ENCODE measurements at places on chromosomes 11 and 22. TPM values are rescaled to one million over a fixed set of nuclear protein-coding genes. Genes with fewer than 3 reads are reported as not detected.

- H3K27ac ChIP-seq, result no peak overlapping the region
- no peaks in the 10 kb centered on the region for H3K4me1 ChIP-seq
- H3K4me3 ChIP-seq, result no peak overlapping the region
Measured at GRCh38 chr11:39745401-39745800, 1714.1 kb downstream of the LRRC4C start.

DNA sequence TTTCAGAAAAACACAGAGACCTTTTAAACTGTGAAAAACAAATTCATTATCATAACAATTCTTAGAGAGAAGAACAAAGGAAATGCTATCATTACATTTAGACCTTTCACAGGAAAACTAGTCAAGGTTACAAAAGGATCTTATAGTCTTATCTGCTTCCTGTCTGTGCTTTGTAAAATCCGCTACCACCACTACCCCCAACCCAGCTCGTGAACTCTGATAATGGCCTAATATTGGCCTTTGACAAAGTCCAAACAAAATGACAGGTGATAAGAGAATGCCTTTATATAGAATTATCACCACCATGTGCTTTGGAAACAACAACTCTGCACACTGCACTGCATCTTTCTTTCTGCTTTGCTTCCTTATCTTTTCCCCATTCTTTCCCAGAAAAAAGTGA, 272.5 kb downstream of the SBF2 start:
- no peaks in the 10 kb centered on the region for H3K36me3 ChIP-seq
- DNase-seq, result no peak
- H3K4me1 ChIP-seq, result no peaks in the 10 kb centered on the region
- H3K27me3 ChIP-seq, result no peaks in the 10 kb centered on the region
- H3K27ac ChIP-seq, result no peak overlapping the region
- no peak overlapping the region for H3K4me3 ChIP-seq

GRCh38 chr11:132006884-132007580, 636.6 kb downstream of the NTM start:
- H3K4me1 ChIP-seq, result no peaks in the 10 kb centered on the region
- H3K4me3 ChIP-seq, result no peak overlapping the region
- no peaks in the 10 kb centered on the region for H3K27me3 ChIP-seq
- no peaks in the 10 kb centered on the region for H3K36me3 ChIP-seq
- H3K27ac ChIP-seq, result no peak overlapping the region

- no peak overlapping the region for H3K4me3 ChIP-seq
- DNase-seq, result no peak
- no peaks in the 10 kb centered on the region for H3K36me3 ChIP-seq
- H3K4me1 ChIP-seq, result no peaks in the 10 kb centered on the region
- H3K27ac ChIP-seq, result no peak overlapping the region
Measured at GRCh38 chr22:22386602-22387385, 121.7 kb downstream of the ZNF280B start.

- no peak for DNase-seq
- H3K27ac ChIP-seq, result no peak overlapping the region
- H3K4me3 ChIP-seq, result no peak overlapping the region
- H3K27me3 ChIP-seq, result no peaks in the 10 kb centered on the region
- no peaks in the 10 kb centered on the region for H3K4me1 ChIP-seq
- H3K36me3 ChIP-seq, result no peaks in the 10 kb centered on the region
Measured at GRCh38 chr11:64817476-64817875, 7.1 kb upstream of the MEN1 start.

DNA sequence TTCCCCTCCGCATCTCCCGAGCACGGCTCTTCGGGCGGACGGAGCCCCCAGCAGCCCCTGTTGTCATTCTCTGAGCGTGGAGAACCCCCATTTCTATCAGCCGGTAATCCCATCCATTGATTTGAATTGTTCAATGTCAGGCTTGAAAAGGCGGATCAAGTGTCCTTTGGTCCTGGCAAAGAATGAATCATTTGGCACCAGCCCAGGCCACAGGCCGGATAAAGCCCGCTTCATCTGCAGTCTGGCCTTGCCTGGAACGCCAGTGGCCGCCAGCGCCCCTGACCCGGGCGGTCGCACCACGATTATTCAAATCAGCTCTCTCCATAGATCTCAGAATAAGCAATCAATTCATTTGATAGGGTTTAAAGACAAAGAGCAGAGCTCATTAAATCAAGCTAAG, 188.9 kb downstream of the BRD1 start:
- DNase-seq, result no peak
- H3K27me3 ChIP-seq, result peaks cover 39% of the 10 kb centered on the region
- H3K27ac ChIP-seq, result no peak overlapping the region
- no peaks in the 10 kb centered on the region for H3K4me1 ChIP-seq
- no peak overlapping the region for H3K4me3 ChIP-seq
- no peaks in the 10 kb centered on the region for H3K36me3 ChIP-seq

- H3K27ac ChIP-seq, result no peak overlapping the region
- DNase-seq, result no peak
- H3K27me3 ChIP-seq, result peaks cover 38% of the 10 kb centered on the region
Measured at GRCh38 chr11:116710001-116710674, 62.6 kb downstream of the BUD13 start.

DNA sequence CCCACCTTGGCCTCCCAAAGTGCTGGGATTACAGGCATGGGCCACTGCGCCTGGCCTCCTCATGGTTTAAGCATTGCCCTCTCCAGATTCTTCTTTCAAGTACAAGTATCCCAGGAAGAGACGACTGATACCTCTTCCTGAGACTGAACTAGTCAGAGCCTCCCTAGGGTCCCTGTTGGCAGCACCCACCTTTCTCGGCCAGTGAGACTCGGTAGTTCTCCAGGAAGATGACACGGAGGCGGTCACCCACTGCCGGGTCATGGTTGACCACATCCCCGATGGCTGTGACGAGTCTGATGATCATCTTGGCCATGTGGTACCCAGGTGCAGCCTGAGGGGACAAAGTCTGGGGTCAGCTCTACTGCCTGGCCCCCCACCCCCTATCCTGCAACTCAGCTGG, 7.2 kb upstream of the RASGRP2 start:
- DNase-seq, result no peak
- H3K27me3 ChIP-seq, result no peaks in the 10 kb centered on the region
- H3K27ac ChIP-seq, result no peak overlapping the region
- no peaks in the 10 kb centered on the region for H3K4me1 ChIP-seq

DNA sequence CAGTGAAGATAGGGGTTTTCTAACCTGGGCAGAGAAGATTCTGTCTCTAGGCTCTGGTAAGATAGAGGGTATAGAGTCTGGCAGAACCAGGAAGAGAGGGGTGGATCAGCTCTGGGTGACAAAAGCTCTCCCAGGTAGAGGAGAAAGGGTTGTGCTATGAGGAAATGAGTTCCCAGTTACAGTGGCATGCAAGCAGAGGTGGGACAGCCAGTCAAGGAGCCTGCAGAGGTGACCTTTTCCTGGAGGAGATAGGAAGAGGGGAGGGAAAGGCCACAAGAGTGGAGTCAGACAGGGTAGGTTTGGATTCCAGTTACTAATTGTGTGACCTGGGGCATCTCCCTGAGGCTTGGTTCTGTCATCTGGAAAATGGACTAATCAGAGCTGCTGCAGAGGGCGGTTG, 3.4 kb upstream of the CAPN5 start:
- no peak overlapping the region for H3K4me3 ChIP-seq
- H3K27me3 ChIP-seq, result no peaks in the 10 kb centered on the region
- no peak for DNase-seq

DNA sequence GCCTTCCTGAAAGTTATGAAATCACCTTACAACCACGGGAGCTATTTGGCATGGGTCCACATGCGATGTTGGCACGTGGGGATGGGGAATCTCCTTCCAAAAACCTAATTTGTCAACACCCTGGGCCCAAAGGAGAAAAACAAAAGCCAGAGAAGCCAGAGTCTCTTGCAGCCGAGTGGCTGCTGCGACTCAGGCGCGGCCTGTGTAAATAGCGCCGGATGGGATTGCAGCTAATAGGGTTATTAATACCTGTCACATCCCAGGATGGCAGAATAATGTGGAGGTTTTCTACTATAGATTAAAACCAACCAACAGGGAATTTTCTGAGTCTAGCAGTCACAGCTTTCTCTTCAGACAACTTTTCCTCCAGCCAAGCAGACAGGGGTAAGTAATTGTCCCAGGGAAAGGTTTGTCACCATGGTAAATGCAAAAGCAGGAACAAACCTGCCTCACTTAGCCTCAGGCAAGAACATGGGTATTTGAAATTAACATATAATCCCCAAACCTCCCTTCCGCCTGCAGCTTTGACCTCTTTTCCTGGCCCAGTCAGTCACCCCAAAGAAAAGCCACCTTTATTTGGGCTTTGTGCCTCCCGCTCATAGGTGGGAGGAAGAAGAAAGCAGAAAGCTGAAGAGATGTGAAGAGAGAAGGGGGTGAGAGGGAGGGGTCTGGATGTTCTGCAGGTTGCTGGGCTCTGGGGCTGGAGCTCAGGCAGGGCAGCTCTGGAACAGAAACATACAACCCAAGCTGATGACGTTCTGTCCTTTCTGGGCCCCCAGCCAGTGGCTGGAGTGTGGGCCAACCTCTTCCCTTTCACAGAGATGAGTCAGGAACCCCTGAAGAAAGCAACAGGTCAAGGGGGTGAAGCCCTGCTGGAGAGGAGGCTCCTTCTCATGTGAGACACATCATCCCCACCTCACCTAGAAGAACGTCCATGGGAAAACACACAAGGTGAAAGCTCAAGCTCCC, 376.5 kb downstream of the NXPE2 start:
- H3K27ac ChIP-seq, result no peak overlapping the region
- no peak overlapping the region for H3K4me3 ChIP-seq
- no peaks in the 10 kb centered on the region for H3K36me3 ChIP-seq
- H3K4me1 ChIP-seq, result no peaks in the 10 kb centered on the region
- peaks cover 8% of the 10 kb centered on the region for H3K27me3 ChIP-seq

GRCh38 chr11:10751581-10751940, 515 bp downstream of the CTR9 start:
- no peak for DNase-seq
- peak overlapping the region; percentile 94 for H3K4me3 ChIP-seq
- H3K4me1 ChIP-seq, result peaks cover 21% of the 10 kb centered on the region
- H3K27ac ChIP-seq, result peak overlapping the region; percentile 93
- H3K36me3 ChIP-seq, result peaks cover 29% of the 10 kb centered on the region

Gene DSCAML1
- 0.21 TPM for total RNA-seq

Gene CHRNA10
- not detected for total RNA-seq

Gene MRGPRE
- 0.47 TPM for total RNA-seq

Gene FAM180B
- 0.72 TPM for total RNA-seq

Gene CREB3L1
- 0.99 TPM for total RNA-seq

Gene NEFH
- total RNA-seq, result not detected

Gene NPAS4
- not detected for total RNA-seq

Gene AQP11
- total RNA-seq, result 0.59 TPM

Gene ARVCF
- 38.4 TPM for total RNA-seq

All from suprapubic skin (tissue), 4 donors.